LoVo (cell line): ENCODE measurements at places on chromosomes 5 and 9.

DNA sequence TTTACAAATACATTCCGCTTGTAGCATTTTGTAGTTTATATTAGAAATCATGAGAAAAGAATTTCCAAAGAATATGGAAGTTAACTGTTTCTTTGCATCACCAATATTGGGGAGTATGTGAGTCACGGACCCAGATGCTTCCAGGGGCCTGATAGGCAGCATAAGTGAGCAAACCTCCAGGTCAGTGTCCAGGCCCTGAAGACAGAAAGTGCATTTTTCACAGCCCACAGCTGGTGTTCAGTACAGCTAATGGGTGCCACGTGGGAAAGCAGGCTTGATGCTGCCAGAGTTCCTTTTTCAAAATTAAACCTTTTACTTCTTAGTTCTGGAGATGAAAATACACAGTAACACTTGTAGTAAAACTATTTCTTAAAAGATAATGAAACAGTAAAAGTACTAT is 454.4 kb upstream of the ACTBL2 start:
- no peak for DNase-seq

- DNase-seq: no peak
These were observed 168.8 kb downstream of the GAPVD1 start for GRCh38 chr9:125430161-125431011.

DNA sequence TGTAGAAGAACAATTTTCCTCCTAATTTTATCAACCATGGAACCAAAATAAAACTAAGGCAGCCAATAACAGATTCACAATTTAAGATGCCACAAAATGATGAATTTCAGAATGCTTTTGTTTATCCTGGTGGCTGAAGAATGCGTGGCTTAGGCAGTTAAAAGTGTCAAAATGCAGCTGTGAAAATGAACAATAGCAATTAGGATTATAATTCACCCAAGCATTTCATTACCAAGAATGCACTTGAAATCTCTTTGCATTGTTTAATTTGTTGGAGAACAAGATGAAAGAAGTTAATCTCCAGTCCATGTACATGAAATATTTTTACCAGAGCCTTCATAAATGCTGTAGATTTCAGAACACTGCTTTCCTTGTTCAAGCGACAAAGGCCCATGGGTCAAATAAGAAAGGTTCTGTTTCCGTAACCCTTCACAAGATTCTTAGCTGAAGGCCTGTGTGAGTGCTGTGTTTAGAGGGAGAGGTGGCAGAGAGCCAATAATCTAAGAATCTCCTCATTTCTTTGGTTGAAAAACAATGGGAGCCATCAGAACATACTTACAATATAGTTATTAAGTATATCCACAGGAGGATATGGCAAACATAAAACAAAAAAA is 39.3 kb downstream of the CLINT1 start:
- no peak for DNase-seq

DNA sequence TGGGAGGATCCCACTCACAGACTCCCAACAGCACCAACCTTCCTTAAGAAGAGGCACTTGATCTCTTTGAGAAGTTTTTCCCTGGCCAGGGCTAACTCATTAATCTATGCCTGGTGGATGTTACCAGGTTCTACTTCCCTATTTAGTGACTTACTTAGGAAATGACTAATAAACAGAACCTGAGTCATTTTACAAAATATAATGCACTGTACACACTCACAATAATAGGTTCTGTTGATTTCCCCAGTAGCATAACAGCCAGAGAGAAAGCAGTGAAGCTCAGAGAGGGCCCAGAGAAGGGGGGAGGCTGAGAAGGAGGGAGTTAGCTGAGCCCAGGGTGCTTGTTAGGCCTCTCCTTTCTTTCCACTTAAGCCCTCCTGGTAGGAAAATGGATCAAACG is 27.1 kb downstream of the FRMD3 start:
- no peak for DNase-seq

- no peak for DNase-seq
These were observed 80.2 kb upstream of the ZNF169 start for GRCh38 chr9:94178927-94179326.

DNA sequence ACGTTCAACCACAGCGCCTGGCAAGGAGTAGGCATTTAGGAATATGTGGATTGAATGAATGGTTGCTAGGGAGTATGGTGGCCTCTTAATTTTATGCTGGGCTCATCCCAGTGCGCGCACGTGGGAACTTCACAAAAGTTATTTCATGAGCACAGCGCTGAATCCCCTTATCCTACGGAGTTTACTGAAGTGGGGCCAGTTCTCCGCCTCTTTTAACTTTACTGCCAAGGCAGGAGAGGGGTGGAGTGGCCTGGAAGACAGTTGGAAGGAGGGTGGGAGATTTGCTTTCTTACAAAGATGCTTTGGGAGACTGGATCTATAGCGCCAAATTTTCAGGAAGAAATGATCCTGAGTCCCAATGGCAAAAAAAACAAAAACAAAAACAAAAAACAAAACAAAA is 326.5 kb downstream of the SH3GL2 start:
- DNase-seq: no peak

DNA sequence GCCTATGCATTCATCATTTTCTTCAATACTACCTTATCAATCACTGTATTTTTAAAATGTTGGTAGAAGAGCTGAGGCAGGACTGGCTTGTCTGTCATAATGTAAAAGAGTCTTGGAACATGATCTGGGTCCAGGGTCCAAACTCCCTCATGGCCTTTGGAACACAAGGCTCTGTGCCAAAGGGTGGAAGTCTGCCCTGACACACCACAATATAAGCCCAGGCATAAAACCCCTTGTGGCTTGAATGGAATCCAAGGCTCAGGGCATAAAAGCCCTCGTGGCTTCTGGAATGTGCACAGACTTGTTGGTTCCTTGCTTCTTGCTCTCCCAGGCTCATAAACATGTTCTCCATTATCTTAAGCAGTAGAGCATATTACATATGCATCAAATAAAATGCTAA is 48.0 kb downstream of the GABRB2 start:
- DNase-seq: no peak

DNA sequence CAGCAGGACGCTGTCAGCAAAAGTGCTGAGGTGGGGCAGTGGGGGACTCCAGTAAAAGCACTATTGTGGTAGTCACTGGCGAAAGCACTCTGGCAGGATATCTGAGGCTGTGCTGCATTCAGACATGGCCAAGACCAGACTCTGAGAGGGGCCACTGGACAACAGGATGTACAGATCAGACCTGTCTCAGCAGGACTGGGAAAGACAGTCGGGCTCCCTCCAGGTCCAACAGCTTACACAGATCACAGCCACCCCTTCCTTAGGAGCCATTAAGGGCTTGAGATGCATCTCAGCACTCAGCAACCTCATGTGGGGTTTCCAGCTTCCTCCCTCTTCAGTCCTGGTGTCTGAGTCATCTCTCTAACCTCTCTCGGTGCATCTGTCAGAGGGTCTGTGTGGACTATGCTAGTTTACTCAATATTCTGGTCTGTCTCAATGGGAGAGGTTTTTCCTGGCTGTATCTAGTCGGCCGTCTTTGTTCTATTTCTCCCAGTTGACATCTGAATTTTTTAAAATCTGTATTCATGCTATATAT is 154.5 kb downstream of the CWC27 start:
- no peak for DNase-seq

- DNase-seq: no peak
These were observed 32.2 kb downstream of the ALDH7A1 start for GRCh38 chr5:126562823-126563222.

- DNase-seq: no peak
These were observed 825.5 kb downstream of the TLR4 start for GRCh38 chr9:118529624-118530214.

DNA sequence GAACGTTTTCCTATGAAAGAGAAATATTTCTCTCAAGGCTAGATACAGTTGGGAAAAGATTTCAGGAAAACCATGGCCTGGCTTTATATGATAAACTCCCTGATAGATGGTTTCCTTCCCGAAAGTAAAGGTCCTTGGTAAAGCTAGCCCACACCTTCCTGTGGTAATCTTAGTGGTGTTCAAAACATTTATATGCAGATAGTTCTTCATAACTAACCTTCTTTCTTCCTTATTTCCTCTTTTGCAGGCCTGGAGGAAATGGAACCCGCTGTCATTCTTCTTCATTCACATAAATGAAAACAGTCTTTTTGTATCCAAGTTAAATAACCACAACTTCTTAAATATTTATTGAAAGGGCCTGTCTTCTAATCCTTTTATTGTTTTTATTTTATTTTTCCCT is 474.0 kb upstream of the ACTBL2 start:
- no peak for DNase-seq

DNA sequence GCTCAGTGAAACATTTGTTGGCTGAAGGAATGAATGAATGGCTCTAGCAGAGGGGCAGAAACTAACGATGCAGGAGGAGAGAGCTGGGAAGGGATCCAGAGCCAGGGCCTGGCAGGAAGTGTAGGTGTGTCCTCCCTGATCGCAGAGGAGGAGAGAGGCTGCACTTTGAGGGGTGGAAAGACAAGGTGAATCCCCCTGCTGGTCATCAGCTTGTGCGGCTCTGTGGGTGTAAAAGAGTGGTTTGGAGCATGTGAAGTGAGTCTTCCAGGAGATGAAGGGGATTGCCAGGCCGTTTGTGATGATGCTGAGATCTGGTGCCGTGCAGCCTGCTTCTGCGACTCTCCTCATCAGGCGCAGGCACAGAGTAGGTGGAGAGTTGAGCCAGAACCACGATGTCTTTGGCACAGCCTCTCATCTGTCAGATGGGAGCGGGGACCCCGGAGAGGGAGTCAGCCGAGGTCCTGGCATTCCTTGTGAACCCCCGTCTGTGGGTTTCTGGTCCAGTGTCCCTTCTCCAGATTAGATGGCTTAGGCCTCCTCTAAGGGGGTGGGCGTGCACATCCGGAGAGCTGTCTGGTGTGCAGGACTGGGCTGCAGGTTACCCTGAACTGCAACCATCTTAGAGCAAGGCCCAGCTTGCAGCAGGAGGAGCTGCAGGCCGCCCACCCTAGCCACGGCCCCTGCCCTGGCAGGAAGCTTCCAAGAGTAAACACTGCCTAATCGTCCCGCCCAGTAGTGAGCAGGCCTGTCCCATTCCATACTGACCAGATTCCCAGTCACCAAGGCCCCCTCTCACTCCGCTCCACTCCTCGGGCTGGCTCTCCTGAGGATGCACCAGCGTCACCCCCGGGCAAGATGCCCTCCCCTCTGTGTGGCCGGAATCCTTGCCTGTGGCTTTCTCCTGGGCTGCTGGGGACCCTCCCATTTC is at the start of gene ADAMTS13:
TSS of gene ADAMTS13 (plus strand) at position 753 of the 928 bp plus-strand sequence. CDS start at position 830, 77 bp downstream.
- DNase-seq: no peak

- no peak for DNase-seq
These were observed 1990.5 kb downstream of the MAT2B start for GRCh38 chr5:165495829-165496380.

GRCh38 chr5:5315068-5315980 is 107.2 kb upstream of the ICE1 start:
- no peak for DNase-seq

GRCh38 chr5:6768590-6769230 is 55.5 kb downstream of the TENT4A start:
- no peak for DNase-seq

DNA sequence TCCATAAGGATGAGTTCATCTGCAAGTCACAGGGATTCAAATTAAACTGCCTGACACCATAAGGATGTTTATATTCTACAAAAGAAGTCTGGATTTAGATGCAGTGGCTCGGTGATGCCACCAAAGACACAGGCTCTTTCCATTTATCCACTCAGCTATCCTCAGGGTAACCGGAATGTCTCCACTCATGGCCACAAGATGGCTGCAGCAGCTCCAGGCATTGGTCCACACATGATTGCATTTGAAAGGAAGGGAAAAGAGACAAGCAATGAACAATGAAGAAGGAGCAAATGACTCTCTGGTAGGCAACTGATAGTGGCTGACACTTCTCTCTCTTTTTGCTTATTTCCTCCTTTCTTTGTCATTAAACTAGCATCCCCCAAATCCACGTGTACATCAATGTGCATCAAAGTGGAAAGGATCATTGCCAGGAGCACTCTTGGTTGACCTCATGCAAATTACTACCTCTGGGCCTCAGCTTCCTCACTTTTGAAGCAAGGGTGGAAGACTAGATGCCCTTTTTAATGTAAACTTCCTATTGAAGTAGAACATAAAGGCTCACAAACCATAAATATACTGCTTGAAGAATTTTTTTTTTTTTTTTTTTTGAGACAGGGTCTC is 7.2 kb upstream of the SNX30 start:
- DNase-seq: no peak

- DNase-seq: peak; percentile 61
These were observed 473.2 kb downstream of the ENC1 start for GRCh38 chr5:74167206-74167929.

DNA sequence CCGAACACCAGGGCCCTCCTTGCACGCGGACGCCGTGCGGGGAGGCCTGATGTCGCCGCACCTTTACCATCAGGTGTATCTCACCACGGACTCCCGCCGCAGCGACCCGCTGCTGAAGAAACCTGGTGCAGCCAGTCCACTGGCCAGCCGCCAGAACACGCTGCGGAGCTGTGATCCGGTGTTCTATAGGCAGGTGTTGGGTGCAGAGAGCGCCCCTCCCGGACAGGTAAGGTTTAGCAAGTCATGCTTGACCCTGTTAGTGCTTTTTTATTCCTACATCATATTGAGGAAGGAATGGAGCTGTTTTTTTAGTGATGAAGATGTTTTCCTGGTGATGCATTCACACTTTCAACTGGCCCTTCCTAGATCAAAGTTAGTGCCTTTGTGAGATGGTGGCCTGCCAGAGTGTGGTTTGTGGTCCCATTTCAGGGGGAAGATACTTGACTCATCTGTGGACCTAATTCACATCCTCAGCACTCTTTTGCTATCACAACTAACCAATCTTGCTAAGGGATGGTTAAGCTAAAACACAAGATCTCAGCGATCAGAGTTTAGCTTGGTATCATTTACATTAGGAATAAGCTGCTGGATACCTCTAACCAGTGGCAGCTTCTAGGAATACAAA is 2.7 kb downstream of the PCDHGC3 start:
- no peak for DNase-seq

GRCh38 chr5:176639981-176640380 is 7.3 kb upstream of the TSPAN17 start:
- DNase-seq: no peak

DNA sequence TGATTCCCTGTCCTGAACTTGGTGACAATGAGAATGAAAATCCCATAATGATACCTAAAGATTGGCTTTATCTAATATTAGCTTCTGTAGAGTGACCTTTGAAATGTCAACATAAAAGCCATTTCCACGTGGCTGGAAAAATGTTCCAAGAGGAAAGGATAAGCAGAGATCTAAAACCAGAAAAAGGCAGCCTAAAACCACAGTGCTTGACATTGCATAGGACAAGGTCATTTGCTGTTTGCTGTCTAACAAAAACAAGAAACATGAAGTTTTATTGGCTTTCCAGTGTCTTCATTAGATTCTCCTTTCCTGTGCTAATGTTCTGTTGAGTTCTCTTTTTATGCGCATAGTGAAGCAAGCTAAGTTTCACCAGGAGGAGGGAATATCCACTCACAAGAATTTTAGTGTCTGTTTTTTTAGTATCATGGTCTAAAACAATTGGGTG is 44.6 kb downstream of the CPEB4 start:
- DNase-seq: no peak

DNA sequence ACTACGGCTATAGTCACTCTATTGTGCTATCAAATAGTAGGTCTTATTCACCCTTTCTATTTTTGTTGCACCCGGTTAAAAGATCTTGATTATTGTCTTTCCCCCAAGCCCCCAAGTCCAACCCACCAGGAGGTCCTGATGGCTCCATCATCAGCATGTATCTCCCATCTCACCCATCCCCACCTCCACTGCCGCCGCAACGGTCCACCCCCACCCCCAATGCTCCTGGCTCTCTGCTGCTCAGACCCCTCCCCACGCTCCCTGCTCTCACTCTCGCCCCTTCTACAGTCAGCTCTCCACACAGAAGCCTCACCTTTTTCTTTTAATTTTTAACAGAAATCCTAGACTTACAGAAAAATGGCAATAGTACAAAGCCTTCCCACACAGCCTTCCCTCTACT is 51.5 kb upstream of the SH3PXD2B start:
- DNase-seq: no peak

GRCh38 chr9:98201102-98201501 is 8.7 kb upstream of the CORO2A start:
- DNase-seq: no peak
